Amygdala (tissue), 56 donors: ENCODE measurements at places on chromosomes 1 and 21.

DNA sequence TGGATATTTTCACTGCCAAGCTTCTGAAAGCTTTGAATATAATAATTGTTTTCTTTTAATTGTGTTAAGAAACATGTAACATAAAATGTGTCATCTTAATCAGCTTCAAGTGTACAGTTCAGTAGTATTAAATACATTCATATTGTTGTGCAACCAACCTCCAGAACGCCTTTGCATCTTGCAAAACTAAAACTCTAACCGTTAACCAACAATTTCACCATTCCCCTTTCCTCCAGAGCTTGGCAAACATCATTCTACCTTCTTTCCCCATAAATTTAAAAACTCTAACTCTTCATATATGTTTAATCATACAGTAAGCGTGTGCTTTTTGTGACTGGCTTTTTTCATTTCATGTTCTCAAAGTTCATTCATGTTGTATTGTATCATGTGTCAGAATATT, 2.1 kb downstream of the MNDA start:
- no peak for DNase-seq

DNA sequence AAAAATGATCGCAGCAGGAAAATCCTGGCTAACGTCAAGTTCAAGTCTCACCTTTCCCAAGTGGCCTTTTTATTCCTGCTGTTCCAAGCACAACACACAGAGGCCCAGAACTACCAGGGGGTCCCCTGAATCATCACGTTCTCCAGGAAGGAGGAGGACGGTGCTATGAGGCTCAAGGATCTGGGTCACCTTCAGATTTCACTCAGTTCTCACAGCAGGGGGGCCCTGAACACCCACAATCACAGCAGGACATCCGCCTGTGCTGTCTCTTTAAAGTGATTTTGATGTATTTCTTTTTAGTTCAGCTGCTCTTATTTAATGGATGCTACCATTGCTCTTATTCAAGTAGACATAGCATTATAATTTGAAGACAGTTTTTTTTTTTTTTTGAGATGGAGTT, 173.4 kb downstream of the HUNK start:
- no peak for DNase-seq

- no peak for DNase-seq
These were observed 369.7 kb downstream of the RRAGC start for GRCh38 chr1:38489844-38490270.

DNA sequence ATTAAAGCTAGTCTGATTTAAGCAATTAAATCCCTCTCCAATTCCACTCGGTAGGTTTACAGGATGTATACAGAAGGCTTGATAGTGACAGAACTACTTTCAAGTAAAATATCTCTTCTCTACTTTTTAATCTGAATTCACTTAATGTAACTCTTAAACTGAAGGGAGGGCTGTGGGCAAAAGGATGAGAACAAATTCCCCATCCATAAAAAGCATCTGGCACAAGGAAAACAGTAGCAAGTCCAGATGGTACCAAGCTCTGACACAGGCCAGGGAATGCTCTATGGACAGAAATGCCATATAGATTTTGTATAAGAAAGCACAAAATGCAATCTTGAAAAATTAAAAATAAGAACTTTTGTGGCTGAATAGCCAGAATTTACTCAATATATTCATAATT, 53.1 kb upstream of the USH2A start:
- no peak for DNase-seq

DNA sequence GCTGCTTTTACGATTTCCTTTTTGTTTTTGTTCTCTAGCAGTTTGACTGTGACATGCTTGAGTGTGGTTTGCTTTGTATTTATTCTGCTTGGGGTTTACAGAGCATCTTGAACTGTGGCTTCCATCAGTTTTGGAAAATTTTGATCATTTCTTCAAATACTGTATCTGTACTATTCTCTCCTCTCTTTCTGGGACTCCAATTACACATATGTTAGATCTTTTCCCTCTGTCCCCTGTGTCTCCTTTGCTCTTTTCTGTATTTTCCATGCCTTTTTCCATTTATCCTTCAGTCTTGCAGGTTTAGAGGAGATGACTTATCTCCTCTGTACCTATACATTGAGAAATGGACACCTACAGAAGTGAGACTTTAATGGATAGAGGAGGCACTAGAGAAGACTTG, 31.7 kb downstream of the COQ8A start:
- no peak for DNase-seq

DNA sequence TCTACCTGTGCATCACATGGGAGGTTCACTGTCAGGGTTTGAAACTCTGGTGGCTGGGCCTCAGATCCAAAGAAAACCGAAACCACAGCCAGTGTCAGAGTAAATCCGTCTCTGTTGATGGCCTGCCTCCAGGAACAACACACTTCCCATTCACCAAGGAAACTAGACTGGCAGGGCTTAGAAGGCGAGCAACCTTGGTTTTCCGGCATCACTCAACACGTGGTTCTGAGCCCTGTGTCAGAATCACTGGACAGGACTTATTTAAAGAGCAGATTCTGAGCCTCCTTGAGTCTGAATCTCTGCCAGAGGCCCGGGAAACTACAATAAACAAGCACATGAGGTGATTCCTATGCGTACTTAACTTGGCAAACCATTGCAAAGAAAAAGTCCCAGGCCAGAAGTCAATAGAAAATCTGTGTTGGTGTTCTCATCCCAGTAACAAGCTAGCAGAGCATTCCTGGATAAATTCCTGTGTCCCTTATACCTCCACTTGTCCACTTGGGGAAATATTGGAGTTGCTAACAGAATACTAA, 70.0 kb downstream of the KCTD3 start:
- DNase-seq = no peak

- DNase-seq = no peak
These were observed 35.6 kb downstream of the SHCBP1L start for GRCh38 chr1:182917378-182917777.

GRCh38 chr1:53467391-53467790, 8.2 kb downstream of the DMRTB1 start:
- no peak for DNase-seq

DNA sequence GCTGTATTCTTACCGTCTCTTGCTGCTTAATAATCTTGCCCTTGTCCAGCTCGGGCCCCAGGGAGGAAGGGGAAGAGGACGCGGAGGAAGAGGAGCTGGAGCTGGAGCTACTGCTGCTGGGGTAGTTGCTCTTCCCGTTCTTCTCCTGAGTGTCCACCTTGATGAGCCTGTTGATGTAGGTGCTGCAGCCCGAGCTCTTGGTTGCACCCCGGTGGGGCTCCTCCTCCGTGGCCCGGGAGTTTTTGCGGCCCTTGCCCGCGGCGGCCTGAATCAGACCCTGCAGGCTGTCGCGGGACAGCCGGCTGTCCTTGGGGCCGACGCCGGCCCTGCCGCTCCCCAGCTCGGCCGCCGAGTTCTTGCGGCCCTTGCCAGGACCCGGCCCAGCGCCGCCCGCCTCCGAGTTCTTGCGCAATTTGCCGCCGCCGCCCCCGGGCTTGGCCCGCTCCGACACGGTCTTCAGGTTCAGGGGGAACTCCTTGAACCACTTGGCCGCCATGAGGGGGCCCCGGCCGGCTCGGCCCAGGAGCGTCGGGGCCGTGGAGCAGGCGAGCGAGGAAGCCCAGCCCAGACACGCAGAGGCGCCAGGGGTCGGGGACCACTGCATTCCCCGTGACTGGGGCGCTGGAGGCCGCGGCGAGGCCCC, 475 bp upstream of the TDRD10 start:
- DNase-seq = no peak

GRCh38 chr1:98048751-98049325, 128.0 kb upstream of the DPYD start:
- no peak for DNase-seq

DNA sequence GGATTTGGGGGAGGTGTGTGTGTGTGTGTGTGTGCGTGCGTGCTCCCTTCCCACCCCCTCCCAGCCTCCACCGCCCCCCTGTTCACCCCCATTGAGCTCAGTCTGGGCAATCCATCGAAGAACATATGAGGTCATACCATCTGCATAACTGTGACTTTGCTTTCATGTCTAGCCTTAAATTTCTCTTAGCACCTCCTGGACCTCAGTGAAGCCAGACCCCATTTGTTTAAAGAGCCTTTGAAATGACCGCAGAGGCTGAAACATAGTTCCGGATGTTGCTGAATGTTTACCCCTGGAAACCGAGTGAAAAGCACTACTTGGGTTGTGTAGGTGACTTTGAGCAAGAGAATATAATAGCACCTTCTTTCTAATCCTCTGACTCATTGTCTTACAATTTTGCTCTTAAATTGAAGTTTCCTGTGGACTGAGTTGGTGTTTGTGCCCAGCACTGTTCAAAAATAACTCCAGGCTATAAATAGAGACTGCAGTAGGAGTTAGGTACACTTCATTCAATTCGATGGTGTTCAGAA, 75.4 kb downstream of the UBE4B start:
- DNase-seq = no peak

DNA sequence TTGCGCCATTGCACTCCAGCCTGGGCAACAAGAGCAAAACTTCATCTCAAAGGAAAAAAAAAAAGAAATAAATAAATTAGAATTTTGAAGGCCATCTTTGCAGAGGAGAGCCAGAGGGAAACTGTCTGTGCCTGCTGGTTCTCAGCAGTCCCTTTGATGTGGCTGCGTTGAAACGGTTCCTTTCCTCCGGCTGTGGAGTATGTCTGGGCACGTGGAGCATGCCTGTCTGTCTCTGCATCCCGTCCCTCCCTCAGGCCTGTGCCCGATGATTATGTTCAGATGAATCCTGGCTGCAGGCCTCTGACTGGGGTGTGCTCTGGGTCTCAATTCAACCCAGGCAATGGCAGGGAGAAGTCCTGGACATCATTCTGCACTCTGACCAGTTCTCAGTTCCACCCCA, 33.4 kb downstream of the KIAA1614 start:
- DNase-seq = no peak

GRCh38 chr1:82858031-82858430, 1057.3 kb downstream of the ADGRL2 start:
- DNase-seq = no peak

DNA sequence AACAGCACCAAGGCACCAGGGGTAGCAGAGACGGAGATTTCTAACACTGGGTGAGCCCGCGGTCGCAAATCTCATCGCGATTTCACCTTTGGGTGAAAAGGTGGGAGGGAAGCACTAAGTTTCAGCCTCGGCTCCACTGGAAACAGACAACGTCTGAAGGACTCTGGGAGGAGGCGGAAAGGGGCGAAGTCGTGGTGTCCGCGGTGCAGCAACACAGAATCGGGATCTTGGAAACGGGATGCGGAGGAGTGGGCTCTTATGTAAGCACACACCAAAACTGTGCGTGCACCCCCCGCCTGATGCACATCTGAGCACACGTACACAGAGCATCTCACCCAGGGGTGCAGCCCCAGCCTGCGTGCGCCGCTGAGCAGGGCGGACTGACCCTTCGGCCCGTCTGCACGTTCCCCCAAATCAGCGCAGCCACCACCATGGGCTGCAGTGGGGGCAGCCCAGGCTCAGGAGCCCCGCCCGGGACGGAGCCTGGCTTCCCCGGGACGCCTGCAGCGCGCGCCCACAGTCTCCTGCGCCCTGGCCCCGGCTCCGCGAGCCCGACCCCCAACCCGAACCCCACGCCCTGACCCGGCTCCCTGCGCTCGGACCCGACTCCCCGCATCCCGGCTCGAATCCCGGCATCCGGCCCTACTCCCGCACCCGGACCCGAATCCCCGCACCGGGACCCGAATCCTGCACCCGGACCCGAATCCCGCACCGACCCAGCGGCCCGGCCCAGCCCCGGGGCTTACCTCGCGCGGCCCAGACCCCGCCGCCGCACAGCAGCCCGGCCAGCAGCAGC, 670 bp downstream of the CLSTN1 start:
- DNase-seq = no peak

GRCh38 chr1:160519642-160520435, 3.2 kb downstream of the SLAMF6 start:
- DNase-seq = no peak

GRCh38 chr1:224696891-224697765, 81.0 kb downstream of the CNIH3 start:
- no peak for DNase-seq

DNA sequence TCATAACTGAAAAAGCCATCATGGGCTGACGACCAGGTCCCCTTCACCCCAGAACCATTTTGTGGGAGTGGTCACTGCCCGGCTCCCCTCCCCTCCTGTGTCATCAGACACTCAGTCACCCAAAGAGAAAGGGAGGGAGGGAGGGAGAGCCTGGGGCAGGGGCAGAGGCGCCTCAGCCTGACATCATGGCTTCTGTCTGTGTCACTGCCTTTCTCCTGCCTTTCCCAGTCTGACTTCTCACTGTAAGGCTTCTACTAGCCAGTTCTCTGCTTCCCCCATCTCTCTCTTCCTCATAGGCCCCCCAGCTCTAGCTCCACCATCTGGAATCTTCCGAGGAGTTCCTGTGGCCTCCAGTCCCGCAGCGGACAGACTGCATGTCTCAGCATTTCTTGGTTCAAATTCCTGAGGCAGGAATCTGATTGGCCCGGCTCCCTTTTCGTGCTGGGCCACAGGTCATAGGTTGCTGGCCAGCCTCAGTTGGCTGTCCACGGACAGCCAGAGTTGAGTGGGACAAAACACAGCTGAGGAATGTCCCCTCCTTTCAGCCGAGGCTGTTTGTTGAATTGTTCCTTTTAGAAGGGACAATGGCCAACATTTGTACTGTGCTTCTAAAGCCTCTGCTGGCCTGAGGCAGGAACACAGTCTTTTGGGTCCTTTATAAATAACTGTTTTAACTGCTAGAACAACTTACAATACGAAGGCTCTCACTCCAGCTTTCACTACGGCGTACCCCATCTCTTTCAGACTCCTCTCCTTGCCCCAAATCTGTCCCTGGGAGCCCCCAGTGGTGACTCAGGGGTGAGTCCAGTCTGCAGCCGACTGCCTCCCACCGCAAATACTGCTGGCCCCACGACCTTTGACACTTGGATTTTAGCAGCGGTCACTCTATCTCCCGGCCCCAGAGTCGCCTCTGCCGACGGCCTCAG, 18.7 kb upstream of the KANK4 start:
- no peak for DNase-seq
